AG04450 (cell line): ENCODE measurements at places on chromosomes 16 and 17.

- peak; percentile 70 for DNase-seq
Measured at GRCh38 chr16:88264641-88265285, 118.0 kb upstream of the ZNF469 start.

GRCh38 chr16:18797746-18798145 lies 3.6 kb downstream of the ARL6IP1 start:
- no peak for DNase-seq

- DNase-seq = no peak
Measured at GRCh38 chr16:10402975-10403374, 17.1 kb downstream of the ATF7IP2 start.

- DNase-seq = peak; percentile 92
Measured at GRCh38 chr17:8153525-8153956, 1.3 kb upstream of the PER1 start.

- no peak for DNase-seq
Measured at GRCh38 chr17:32873114-32873513, 3.8 kb downstream of the MYO1D start.

GRCh38 chr16:89798832-89799370 lies 17.5 kb downstream of the FANCA start:
- DNase-seq = no peak

GRCh38 chr17:77693301-77693700 lies 265.2 kb upstream of the TNRC6C start:
- DNase-seq = no peak

DNA sequence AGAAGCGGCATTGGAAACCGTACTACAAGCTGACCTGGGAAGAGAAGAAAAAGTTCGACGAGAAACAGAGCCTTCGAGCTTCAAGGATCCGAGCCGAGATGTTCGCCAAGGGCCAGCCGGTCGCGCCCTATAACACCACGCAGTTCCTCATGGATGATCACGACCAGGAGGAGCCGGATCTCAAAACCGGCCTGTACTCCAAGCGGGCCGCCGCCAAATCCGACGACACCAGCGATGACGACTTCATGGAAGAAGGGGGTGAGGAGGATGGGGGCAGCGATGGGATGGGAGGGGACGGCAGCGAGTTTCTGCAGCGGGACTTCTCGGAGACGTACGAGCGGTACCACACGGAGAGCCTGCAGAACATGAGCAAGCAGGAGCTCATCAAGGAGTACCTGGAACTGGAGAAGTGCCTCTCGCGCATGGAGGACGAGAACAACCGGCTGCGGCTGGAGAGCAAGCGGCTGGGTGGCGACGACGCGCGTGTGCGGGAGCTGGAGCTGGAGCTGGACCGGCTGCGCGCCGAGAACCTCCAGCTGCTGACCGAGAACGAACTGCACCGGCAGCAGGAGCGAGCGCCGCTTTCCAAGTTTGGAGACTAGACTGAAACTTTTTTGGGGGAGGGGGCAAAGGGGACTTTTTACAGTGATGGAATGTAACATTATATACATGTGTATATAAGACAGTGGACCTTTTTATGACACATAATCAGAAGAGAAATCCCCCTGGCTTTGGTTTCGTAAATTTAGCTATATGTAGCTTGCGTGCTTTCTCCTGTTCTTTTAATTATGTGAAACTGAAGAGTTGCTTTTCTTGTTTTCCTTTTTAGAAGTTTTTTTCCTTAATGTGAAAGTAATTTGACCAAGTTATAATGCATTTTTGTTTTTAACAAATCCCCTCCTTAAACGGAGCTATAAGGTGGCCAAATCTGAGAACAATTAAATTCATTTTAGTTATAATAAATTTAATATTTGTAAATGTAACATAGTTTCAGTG lies 1.7 kb downstream of the HEXIM1 start:
- DNase-seq = no peak

- DNase-seq = no peak
Measured at GRCh38 chr17:65301184-65301583, 164.0 kb downstream of the RGS9 start.

- DNase-seq = peak; percentile 71
Measured at GRCh38 chr16:84806256-84806889, 13.4 kb upstream of the CRISPLD2 start.

DNA sequence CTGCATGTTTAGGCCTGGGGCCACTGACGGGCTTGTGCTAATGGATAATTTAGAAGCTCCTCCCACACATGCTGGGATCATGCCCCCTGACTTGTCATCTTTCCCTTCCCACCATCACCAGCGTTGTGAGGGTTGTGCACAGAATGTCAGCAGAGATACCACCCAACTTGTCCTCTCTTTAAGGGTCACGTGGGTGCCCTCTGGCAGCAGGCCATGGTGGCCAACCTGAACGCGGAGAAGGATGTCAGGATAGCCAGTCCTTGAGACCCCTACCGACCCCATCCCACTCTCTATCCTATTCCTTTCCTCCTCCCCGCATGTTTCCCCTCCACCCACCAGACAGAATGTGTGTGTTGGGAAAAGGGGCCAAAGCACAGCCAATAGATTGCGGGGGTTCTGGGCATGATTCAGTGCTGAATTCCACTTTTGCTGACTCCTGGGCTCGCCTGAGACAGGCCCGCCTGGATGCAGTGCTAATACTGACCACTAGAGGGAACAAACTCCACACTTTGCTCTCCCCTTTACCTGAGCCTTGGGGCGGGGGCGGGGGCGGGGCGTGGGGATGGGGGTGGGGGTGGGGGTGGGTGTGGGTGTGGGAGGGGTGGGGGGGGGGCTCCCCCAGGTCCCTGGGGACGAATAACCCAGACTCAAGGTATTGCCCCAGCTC lies at the start of gene GH2:
Gene GH2, minus strand, starts transcription at position 10 of the 667 bp plus-strand sequence. CDS start 143 bp downstream, outside the sequence.
- no peak for DNase-seq

GRCh38 chr16:57826706-57827625 lies 24.7 kb upstream of the KIFC3 start:
- no peak for DNase-seq

- DNase-seq = peak; percentile 71
Measured at GRCh38 chr17:80559825-80560251, 15.2 kb downstream of the RPTOR start.

DNA sequence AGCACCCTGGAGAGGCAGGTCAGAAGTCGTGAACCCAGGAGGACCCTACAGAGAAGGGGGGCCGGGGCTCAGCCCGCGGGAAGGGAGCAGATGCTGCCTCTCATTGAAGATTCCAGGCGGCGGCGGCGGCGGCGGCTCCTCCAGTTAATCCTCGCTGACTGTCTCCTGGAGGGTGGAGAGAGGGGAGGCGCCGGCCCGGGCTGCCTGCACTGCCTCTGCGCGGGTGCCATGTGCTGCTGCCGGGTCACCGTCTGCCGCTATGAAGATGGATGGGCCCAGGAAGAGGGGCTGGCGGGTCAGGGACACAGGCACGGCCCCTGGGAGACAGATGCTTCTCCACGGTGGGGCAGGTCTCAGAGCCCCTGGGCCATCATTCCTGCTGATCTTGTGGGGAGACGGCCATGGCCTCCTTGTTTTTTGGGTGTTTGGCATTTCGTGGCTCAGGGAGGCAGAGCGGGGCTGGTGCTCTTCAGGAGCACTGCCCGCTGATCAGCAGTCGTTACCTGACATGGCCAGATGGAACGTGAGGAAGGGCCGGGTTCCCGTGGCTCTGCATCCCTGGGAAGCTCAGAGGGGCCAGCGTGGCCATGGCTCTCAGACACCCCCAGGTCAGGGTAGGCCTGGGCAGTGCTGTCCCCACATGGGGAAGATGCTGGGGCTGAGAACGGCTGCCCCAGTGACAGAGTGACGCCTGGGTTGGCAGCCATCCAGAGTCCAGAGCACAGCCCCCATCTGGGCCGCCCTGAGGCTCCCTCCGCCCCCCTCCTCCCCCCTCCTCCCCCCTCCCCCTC lies 36.1 kb downstream of the GINS2 start:
- no peak for DNase-seq

DNA sequence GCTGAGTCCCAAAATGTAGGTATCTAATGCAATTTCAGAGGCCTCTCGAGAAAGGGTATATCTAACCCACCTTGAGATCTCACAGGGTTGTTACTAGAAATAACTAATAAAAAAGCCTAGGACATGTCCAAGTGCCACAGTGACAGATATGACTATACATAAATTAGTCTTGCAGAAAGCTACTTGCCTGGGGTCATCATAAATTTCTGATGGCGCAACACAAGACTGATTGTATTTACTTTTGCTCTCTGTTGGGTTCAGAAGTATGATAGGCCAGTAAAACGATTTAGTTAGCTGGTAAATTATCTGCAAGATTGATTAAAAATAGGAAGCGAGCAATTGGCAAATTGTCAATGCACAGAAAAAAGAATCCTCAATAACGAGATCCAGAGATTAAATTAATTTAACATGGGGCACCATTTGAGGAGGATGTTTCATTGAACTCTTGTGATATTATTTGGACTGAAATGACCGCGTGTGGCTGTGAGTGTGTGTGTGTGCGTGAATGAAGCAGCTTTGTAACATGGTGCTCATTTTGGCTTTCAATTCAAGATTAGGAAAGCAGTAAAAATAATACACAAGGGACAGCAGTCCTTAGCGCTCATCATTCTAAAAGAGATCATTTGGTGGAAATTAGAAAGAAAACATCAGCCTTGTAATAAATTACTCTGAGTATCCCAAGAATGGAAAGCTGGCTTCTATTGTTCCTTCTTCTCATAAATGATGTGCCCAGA lies 157.4 kb upstream of the ZFHX3 start:
- no peak for DNase-seq

DNA sequence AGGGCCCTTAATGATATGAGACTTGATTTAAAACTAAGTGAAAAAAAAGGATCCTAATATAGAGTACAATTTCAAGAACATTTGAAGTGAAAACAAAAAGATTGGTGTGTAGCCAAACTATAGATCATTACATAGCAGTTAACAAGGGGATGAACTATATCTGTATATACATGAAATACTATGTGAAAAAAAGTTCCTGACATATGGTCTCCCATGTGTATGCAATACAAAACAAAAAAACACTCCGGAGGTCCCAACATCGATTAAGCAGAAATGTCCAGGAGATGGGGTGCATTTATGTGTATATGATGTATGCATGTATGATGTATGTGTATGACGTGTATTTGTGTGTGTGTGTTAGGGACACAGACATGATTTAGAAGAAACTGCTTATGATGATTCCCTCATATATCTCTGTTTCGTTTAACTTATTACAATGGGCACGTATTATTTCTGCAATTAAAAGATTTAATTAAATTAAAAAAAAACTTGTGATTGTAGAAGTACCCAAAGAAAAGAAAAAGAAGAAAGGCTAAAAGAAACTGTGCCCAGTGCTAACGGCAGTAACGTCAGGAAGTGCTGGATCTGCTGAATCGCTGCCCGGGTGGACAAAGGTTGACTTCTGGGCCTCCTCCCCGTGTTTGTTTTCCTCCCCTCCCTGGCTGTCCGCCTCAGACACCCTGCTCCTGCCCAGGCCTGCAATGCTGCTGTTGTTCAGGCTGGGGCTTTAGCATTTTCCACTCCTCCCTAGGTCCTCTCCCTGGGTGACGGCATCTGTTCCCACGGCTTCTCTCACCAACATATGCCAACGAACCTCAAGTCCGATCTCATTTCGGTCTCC lies 36.9 kb downstream of the TBX4 start:
- DNase-seq = no peak

DNA sequence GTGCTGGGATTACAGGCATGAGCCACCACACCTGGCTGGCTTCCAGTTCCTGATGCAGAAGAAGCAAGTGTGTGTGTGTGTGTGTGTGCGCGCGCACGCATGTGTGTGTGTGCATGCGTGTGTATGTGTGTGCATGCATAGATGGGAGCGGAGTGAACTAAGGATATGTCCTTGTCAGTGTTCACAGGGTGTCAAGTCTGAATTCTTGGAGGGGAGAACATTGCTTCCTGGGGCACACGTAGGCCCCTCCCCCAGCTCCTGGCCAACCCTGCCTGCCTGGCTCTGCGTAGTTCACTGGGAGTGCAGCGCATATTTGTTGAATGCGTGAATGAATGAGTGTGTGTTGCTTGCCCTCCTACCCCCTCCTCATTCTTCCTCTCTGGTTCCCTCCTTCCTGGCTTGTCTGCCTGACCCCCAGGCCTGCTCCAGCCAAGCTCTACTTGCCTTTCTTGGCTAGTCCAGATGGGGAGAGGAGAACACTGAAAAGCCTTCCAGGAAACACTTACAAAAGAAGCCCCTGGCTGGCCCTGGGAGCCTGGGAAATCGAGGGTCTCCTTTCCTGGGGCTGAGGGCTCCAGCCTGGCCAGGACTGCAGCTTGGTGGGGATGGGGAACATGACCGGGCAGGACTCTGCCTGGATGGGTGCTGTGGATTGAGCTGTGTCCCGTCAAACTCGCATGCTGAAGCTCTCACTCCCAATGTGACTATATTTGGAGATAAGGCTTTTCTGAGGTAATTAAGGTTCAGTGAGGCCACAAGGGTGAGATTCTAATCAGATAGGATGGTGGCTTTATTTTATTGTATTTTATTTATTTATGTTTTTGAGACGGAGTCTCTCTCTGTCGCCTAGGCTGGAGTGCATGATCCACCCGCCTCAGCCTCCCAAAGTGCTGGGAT lies 27.9 kb downstream of the IGFBP4 start:
- DNase-seq = peak; percentile 88

DNA sequence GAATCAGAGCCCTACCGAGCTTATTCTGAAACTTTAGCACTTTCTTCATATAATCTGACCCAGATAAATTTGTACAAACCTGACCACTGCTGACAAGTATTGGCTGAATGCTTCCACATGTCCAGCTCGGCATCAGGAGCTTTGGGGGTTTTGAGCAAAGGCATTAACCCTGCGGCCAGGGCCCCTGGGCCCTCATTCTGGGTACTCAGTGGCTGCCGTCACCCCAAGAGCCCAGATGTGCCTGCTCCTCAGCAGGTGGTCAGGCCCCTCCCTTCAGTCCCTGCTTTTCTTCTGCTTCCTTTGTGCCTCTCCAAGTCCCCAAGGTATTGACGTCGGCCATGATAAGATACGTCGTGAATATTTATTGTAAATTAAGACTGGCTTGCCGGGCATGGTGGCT lies 47.3 kb upstream of the CHMP6 start:
- no peak for DNase-seq

- DNase-seq = no peak
Measured at GRCh38 chr16:19621445-19621844, 65.9 kb downstream of the VPS35L start.

DNA sequence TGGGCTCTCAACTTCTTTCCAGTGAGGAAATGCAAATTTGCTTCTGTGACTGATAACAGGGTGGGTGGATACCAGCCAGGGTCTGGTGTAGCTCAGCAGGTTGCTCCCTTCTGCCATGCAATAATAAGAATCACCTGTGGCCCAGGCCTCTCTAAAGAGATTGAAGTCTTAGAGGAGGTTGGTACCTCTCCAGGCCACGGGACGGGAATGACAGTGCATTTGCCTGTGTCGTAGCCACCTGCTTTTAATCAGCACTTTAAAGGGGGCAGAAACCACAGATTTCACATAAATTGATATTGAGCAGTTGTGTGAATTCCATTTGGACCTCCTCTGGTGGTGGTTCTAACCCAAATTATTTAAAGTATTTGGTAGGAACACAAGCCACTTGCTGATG lies 246.9 kb downstream of the PRKCA start:
- no peak for DNase-seq

DNA sequence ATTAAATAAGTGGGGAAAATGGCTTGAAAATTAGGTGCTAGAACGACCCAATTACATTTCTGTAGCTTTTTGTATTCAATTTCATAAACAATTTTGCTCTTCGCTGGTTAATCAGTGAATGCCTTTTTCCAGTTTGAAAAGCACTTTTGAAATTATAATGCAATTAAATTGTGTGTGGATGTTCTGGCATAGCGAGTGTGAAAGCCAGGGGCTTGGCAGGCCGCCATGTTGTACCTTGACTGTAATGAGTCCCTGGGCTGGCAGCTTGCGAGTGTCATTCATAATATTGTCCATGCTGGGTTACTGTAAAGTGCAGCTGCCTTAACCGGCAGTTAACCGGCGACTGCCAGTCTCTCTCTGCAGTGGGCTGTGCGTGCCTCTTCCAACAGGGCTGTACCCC lies 177.8 kb downstream of the CCDC182 start:
- DNase-seq = no peak
